ENCODE measurements at places on chromosomes 4 and X.
A peak's percentile ranks its signal among the peaks of the same experiment; 100 is the strongest.

- DNase-seq: no peak
- H3K36me3 ChIP-seq: no peaks in the 10 kb centered on the region
- no peak overlapping the region for H3K27ac ChIP-seq
These were observed 54.3 kb upstream of the TET2 start for GRCh38 chr4:105092356-105092755.

GRCh38 chr4:76624241-76624681 lies 189.2 kb downstream of the SHROOM3 start:
- DNase-seq: no peak
- no peaks in the 10 kb centered on the region for H3K36me3 ChIP-seq
- H3K4me3 ChIP-seq: no peak overlapping the region
- H3K27me3 ChIP-seq: peaks cover 30% of the 10 kb centered on the region

- no peak for DNase-seq
- no peak overlapping the region for H3K4me3 ChIP-seq
- no peaks in the 10 kb centered on the region for H3K36me3 ChIP-seq
- H3K4me1 ChIP-seq: no peaks in the 10 kb centered on the region
These were observed 494.1 kb downstream of the GABRG1 start for GRCh38 chr4:45629717-45630116.

- no peaks in the 10 kb centered on the region for H3K4me1 ChIP-seq
- no peaks in the 10 kb centered on the region for H3K36me3 ChIP-seq
- no peak for DNase-seq
- H3K4me3 ChIP-seq: no peak overlapping the region
These were observed 962.3 kb upstream of the PRKX start for GRCh38 chrX:4675686-4676300.

- DNase-seq: no peak
- H3K4me3 ChIP-seq: no peak overlapping the region
- no peak overlapping the region for H3K27ac ChIP-seq
- H3K36me3 ChIP-seq: no peaks in the 10 kb centered on the region
- no peaks in the 10 kb centered on the region for H3K4me1 ChIP-seq
- no peaks in the 10 kb centered on the region for H3K27me3 ChIP-seq
These were observed 18.2 kb upstream of the AGA start for GRCh38 chr4:177460460-177460859.

DNA sequence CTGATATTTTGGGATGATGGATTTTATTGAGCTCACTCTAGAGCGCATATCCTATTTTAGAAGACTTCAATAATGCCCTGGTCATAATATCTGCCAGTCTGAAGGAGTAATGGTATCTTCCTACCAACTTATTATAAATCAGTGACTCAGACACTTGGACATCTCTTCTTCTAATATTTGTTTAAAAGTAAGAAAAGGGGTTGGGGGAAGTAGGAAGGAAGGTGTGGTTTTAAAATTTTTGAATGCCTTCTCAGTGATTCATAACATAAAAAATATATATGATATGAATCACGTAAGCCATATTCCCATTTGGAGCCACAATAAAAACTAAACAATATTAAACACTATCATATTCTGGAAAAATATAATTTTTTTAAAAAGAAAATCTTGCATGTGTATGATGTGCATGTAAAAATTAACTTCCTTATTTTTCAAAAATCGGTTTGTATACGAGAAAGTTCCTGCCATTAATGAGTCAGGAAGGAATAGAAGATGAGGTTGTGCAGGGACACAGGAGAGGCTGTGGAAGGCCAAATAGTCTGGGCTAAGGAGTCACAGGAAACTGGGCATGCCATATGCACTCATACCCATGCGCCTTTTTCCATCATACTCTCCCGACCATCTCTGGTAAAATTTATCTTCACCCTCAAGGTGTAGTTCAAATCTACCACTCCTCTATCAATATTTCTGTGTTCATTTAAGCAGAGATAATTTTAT lies 286.5 kb downstream of the EPHA5 start:
- no peaks in the 10 kb centered on the region for H3K36me3 ChIP-seq
- no peak overlapping the region for H3K27ac ChIP-seq

- DNase-seq: no peak
- H3K36me3 ChIP-seq: no peaks in the 10 kb centered on the region
These were observed 35.9 kb downstream of the F8A2 start for GRCh38 chrX:155417769-155418168.

DNA sequence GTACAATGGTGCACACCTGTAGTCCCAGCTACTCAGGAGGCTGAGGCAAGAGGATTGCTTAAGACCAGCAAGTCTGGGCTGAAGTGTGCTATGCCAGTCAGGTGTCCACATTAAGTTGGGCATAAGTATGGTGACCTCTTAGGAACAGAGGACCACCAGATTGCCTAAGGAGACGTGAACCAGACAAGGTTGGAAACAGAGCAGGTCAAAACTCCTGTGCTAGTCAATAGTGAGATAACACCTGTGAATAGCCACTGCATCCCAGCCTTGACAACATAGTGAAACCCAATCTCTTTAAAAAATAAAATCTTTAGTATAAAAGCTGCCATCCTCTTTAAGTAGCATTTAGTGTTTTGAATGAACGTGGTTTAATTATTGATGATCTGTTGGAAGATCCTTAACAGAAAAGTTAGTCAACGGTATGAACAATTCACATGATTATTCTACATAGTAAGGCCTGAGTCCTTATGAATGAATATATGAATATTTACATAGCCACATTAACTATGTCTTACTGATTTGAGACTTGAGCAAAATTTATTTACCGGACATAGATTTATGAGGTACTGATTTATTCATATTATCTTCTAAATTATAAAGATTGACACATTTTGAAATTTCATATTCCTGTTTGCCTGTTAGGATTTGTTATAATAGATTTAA lies 63.2 kb downstream of the UBE2K start:
- H3K27ac ChIP-seq: no peak overlapping the region
- no peak for DNase-seq
- no peaks in the 10 kb centered on the region for H3K4me1 ChIP-seq
- H3K4me3 ChIP-seq: no peak overlapping the region

GRCh38 chrX:115134382-115134781 lies 54.8 kb upstream of the RBMXL3 start:
- no peaks in the 10 kb centered on the region for H3K27me3 ChIP-seq
- no peak for DNase-seq
- no peak overlapping the region for H3K27ac ChIP-seq
- no peak overlapping the region for H3K4me3 ChIP-seq
- H3K4me1 ChIP-seq: no peaks in the 10 kb centered on the region
- no peaks in the 10 kb centered on the region for H3K36me3 ChIP-seq

DNA sequence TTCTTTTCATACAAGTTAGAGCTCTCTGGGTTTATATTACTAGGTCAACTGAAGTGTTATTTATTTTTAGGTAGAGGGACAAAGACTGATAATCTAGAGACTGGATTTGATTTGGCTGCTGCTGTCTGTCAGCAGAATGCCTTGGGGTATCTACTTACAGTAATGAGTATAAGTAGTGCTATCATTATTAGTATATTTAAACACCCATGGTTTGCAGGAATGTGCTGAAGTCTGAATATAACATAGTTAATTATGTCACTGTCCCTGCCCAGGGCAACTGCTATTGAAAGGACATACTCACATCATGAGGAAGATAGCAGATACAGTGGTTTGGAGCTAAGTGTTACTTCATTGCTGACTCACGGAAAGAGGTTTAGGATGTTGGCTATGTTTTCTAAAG lies 76.2 kb downstream of the PRRG1 start:
- no peaks in the 10 kb centered on the region for H3K4me1 ChIP-seq
- H3K27me3 ChIP-seq: no peaks in the 10 kb centered on the region
- no peaks in the 10 kb centered on the region for H3K36me3 ChIP-seq

- H3K36me3 ChIP-seq: no peaks in the 10 kb centered on the region
- H3K27ac ChIP-seq: no peak overlapping the region
- H3K4me3 ChIP-seq: no peak overlapping the region
- peak; percentile 31 for DNase-seq
These were observed 32.9 kb upstream of the PGM2 start for GRCh38 chr4:37793562-37793961.

DNA sequence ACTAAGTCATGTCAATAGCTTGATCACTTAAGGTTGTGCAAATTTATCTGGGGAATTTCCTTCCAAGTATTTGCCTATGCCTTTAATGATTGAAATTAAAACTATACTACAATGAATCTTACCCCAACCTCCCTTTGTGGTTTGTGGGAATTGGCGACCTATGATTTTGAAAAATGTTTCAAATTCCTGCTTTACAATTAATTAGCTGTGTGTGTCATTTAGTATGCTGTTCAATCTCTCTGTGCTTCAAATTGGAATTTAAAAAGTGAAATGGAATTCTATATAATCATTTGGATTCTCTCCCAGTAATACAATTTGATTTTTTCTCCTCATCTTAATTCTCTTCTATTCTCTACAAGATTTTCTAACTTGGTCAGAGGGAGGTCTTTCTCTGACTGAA lies 2319.5 kb downstream of the ARAP2 start:
- no peak for DNase-seq
- H3K4me3 ChIP-seq: no peak overlapping the region
- H3K4me1 ChIP-seq: no peaks in the 10 kb centered on the region
- H3K36me3 ChIP-seq: no peaks in the 10 kb centered on the region
- no peak overlapping the region for H3K27ac ChIP-seq
- H3K27me3 ChIP-seq: no peaks in the 10 kb centered on the region

- H3K4me3 ChIP-seq: no peak overlapping the region
- no peaks in the 10 kb centered on the region for H3K36me3 ChIP-seq
- H3K27me3 ChIP-seq: peaks cover under 1% of the 10 kb centered on the region
- H3K4me1 ChIP-seq: no peaks in the 10 kb centered on the region
- H3K27ac ChIP-seq: no peak overlapping the region
These were observed 32.5 kb downstream of the SORBS2 start for GRCh38 chr4:185779517-185779916.

DNA sequence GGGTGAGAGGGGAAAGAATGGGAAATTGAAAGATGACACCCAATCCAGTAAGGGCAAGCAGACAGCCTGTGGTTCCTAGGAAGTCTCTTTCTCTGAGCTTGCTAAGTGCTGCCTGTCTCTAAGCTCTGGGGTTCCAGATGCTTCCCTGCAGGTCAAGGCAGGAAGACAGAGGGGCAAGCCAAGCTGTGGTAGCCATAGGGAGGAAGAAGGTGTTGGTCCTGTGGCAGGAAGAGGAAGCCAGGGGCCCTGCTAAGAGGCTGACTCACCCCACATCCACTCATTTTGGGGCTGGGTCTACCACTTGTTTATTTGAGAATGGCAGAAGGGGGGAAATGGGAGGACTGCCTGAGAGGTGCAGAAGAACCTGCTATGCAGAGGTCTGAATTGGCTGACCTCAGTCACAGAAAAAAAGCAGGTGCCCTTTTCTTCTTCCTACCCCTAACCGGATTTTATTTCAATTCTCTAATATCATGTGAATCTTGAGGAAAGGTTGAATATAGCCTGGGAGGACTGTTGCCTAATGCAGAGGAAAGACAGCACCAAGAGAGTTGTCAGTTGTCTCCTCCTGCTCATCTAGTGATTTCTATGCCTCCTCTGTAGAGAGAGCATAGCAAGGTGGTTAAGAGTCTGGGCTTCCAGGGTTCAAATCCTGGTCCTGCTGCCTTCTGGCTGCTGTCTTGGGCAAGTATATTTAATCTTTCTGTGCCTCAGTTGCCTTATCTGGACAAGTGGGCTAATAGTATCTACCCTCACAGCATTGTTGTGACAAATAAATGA lies 27.4 kb downstream of the HOPX start:
- H3K36me3 ChIP-seq: peaks cover 42% of the 10 kb centered on the region
- H3K4me3 ChIP-seq: peak overlapping the region; percentile 89
- peaks cover 79% of the 10 kb centered on the region for H3K4me1 ChIP-seq
- peaks cover 19% of the 10 kb centered on the region for H3K27me3 ChIP-seq
- peak; percentile 62 for DNase-seq
- peak overlapping the region; percentile 82 for H3K27ac ChIP-seq

DNA sequence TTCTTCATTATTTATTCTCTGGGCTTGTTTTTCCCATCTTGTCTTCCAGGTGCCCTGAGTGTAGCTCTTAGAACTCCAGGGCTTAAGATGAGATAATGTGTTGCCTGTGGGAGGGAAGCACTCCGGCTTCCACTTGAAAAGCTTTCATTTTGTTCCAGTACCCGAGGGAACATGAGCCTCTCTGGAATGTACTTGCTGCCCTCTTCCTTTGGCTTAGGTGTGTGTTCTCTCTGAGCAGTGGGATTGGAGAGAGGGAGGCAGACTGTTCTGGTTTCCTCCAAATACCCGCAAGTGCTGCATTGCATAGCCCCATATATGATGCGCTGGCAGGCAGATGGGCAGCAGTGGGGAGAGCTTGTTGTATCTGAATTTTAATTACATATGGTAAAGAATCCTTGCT lies 861 bp upstream of the DTHD1 start:
- H3K36me3 ChIP-seq: peaks cover 2% of the 10 kb centered on the region
- no peak overlapping the region for H3K27ac ChIP-seq
- DNase-seq: no peak
- H3K27me3 ChIP-seq: no peaks in the 10 kb centered on the region
- H3K4me1 ChIP-seq: peaks cover 54% of the 10 kb centered on the region

DNA sequence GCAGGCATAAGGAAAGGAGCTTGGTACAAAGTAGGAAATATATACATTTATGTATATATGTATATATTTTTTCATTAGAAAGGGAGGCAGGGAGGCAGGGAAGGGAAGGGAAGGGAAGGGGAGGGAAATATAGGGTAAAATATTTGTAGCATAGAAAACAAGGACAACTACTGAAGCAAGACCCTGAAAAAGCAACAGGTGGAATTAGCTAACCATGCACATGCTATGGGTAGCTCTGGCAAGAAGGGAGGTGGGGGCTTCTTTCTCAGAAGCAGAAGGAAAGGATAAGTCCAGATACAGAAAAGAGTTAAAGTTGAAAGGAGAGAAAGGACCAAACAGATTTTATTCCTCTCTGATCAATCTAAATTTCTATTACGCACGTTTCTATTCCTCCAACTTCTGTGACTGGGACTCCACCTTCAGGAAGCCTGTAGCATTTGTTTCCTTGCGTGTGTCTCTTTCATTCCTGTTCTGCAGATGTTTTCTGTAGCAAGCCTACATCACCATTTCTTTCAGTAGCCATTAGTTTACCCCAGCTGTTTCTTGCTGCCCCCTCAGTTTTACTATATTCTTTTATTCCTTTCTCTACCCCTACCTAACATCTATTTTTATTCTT lies 82.9 kb downstream of the OR13H1 start:
- H3K4me3 ChIP-seq: no peak overlapping the region
- H3K27me3 ChIP-seq: peaks cover 4% of the 10 kb centered on the region
- no peaks in the 10 kb centered on the region for H3K36me3 ChIP-seq
- H3K27ac ChIP-seq: no peak overlapping the region
- DNase-seq: no peak

DNA sequence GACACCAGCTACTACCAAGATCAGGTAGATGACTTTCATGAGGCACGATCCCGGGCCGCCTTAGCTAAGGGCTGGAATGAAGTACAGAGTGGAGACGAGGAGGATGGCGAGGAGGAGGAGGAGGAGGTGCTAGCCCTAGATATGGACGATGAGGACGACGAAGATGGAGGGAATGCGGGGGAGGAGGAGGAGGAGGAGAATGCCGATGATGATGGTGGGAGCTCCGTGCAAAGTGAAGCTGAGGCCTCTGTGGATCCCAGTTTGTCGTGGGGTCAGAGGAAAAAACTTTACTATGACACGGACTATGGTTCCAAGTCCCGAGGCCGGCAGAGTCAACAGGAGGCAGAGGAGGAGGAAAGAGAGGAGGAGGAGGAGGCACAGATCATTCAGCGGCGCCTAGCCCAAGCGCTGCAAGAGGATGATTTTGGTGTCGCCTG lies 481 bp downstream of the UTP3 start:
- no peak for DNase-seq
- peaks cover 33% of the 10 kb centered on the region for H3K36me3 ChIP-seq
- no peaks in the 10 kb centered on the region for H3K27me3 ChIP-seq
- peak overlapping the region; percentile 97 for H3K4me3 ChIP-seq
- H3K27ac ChIP-seq: peak overlapping the region; percentile 92

- H3K27ac ChIP-seq: no peak overlapping the region
- no peaks in the 10 kb centered on the region for H3K4me1 ChIP-seq
- no peaks in the 10 kb centered on the region for H3K36me3 ChIP-seq
- no peak overlapping the region for H3K4me3 ChIP-seq
- no peak for DNase-seq
These were observed 105.6 kb downstream of the LNX1 start for GRCh38 chr4:53485658-53486040.

Data from activated CD8-positive, alpha-beta T cell treated with anti-CD3 and anti-CD28 coated beads, Interleukin-2, amount 10 ng/mL, durations not matched to agents 7 days and 5 days (primary cell).